ENCODE measurements at places on chromosomes 1 and 21. TPM values are rescaled to one million over a fixed set of nuclear protein-coding genes. Genes with fewer than 3 reads are reported as not detected.

The ILDR2 gene
- not detected for total RNA-seq

The ANGPTL3 gene
- not detected for total RNA-seq

The NBPF20 gene
- 1.8 TPM for total RNA-seq

The LYPD8 gene
- total RNA-seq = not detected

The RCAN3 gene
- total RNA-seq = 1.4 TPM

GRCh38 chr1:21247892-21248715, 42.2 kb downstream of the ECE1 start:
- no peak for DNase-seq

GRCh38 chr1:221711656-221712055, 30.2 kb downstream of the DUSP10 start:
- DNase-seq = no peak

DNA sequence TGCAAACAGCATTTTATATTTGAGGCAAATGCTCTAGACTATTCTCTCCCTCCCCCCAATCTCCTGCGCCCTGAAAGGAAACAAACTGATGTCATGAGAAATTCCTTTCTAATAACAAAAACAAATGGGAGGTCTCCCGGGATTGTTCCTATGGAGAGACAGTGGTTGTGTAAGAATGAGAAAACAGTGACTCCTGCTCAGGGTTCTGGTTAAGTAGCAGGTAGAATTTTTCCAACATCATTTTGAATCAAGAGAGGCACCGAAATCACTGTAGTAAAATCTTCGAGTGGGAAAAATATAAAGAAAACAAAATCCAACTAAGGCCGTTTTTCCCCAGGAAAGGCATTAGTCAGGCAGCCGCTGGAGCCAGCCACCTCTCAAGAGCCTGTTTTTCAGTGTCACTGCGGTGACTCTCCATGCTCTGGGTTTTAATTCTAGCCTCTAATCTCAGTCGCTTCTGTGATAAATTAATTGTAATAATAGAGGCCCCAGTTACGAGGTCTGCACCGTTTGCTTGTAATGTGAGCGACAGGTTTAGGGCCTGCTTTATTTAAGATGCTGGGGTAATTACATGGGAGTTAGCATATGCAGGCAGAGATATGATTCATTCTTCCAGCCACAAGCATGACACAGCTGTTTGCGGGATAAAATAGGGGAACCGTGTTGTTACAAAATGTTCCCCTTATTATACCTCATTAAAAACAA, 80.3 kb downstream of the RNF220 start:
- DNase-seq = peak; percentile 65

DNA sequence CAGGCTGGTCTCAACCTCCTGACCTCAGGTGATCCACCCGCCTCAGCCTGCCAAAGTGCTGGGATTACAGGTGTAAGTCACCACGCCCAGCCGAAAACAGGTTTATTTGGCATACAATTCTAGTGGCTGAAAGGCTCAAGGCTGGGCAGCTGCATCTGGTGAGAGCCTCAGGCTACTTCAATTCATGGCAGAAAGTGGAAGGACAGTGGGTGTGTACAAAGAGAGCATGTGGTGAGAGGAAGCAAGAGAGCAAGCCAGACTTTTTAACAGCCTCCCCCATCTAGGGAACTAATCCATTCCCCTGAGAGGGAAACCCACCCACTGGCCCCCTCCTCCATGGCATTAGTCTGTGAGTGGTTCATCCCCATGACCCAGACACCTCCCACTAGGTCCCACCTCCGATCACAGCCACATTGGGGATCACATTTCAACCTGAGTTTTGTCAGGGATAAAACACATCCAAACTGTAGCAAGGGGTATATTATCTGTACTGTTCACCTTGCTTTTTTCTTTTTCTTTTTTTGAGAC, 9.5 kb downstream of the BMP8A start:
- DNase-seq = no peak

DNA sequence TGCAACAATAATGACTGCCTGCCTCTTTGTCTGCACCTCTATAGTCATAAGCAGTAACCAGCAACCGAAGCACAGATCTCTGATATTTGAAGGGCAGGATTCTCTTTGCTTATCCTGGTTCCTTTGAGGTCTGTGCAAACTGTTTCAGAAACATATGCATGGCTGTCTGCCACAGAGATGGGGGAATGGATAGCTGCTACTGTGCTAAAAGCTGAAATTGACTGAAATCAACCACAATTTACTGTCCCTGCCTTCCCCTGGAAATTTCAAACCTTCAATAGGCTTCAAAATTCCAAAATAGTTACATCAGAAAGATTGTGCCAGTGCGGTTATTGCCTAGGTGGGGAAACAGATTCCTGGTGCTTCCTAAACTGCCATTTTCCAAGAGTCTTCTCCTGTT, 136.8 kb upstream of the GORAB start:
- no peak for DNase-seq

GRCh38 chr1:208256556-208256955, 12.4 kb upstream of the PLXNA2 start:
- DNase-seq = no peak

- DNase-seq = no peak
These were observed 627.4 kb upstream of the NR5A2 start for GRCh38 chr1:199399996-199400724.

DNA sequence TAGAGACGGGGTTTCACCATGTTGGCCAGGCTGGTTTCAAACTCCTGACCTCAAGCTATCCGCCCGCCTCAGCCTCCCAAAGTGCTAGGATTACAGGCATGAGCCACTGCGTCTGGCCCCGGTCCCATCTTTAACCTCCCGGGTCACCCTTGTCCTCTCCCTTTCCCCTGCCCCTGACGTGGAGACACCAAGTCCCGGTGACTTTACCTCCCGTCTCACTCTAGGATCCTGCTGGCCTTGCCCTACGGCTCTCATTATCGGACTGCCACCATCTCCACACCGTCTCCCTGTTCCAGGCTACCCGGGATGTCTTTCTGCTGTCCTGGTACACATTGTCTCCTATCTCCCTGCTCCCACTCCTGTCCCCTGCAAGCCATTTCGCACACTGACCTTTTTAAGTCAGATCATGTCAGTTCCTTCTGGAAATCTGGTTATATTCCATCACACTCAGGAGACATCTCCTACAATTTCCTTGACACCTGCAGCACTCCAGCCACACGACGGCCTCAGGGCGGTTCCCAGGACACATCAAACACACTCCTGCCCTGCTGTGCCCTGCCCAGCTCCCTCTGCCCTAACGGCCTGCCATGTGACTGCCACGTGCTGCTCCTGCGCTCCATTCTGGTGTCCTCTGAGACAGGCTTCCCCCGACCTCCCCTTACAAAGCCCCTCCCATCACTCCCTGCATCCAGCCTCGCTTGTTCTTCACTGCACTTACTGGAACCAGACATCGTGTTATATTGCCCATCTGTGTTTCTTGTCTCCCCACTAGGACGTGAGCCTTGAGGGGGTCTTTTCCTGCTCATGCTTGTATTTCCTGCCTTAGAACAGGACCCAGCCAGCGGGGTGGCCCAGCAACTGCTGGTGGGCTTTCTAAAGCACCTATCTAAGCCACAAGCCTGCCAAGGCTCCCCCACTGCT, 32.7 kb downstream of the TTC39A start:
- DNase-seq = no peak

GRCh38 chr21:42522771-42523170, 9.1 kb downstream of the SLC37A1 start:
- no peak for DNase-seq

GRCh38 chr1:14345946-14346550, 252.4 kb upstream of the KAZN start:
- no peak for DNase-seq

DNA sequence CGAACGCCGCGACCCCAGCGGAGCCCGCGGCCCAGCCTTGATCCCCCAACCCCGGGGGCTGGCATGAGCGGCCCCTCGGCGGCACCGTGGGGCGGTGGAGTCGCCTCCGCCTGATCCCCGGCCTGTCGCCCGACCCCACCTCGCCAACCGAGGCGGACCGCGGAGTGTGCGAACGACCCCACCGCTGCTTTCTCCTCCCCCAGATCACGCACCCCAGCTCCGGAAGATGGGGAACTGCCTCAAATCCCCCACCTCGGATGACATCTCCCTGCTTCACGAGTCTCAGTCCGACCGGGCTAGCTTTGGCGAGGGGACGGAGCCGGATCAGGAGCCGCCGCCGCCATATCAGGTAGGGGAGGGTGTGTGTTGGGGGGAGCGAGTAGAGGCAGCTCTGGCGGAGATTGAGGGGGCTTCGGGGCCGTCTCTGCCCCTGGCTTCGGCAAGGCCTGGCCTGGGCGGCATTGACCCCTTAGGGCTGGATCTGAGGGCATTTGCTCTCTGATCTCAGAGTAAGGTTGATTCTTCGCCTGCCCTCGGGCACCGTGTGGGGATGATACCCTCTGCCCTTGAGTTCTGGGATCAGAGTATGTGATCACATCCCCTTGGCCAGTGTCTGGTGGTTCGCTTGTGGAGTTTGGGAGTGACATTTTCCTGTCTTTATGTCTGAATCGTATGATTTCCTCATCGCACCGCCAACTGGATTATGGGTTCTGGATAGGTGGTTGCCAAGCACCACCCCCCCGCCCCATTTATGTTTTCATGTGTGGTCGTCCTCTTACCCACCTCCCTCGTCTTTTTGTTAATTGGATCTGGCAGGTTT, 668 bp downstream of the RNF11 start:
- DNase-seq = peak; percentile 72

DNA sequence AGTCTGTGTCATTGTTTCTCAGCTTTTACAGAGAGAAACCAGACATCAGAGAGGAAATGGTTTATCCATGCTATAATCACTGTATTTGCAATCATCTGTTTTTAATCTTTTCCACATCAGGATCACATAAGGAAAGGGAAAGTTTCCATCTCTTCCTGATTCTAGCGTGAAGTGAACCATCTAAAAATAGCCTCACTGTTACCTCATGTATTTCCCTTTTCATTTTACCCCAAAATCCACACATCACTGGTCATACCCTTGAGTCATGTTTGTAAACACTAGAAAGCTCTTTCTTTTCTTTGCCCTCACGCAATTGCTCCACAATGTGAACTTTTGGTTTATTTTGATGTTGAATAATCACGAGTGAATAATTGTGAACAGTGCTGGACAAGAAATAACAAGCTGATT, 146.0 kb downstream of the PLA2G4A start:
- peak; percentile 95 for DNase-seq

DNA sequence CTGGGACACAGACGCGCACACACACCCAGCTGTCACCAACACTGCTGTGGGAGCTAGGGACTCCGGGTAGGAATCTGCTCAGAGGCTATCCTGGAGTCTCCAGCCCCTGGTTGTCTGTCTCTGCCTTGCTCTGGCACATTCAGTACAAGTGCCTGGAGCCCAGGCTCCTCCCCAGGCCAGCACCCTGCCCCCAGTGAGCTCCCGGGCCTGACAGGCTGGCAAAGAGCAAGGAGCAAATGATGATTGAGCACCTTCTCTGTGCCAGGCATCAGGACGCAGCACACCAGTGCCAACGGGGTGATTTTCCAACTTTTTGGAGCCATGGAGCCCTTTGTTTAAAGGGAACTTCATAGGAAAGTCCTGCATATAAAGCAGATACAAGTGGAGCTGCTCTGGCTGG, 6.5 kb downstream of the CNTN2 start:
- DNase-seq = no peak

GRCh38 chr1:172883387-172883791, 167.4 kb downstream of the TNFSF18 start:
- DNase-seq = peak; percentile 51

DNA sequence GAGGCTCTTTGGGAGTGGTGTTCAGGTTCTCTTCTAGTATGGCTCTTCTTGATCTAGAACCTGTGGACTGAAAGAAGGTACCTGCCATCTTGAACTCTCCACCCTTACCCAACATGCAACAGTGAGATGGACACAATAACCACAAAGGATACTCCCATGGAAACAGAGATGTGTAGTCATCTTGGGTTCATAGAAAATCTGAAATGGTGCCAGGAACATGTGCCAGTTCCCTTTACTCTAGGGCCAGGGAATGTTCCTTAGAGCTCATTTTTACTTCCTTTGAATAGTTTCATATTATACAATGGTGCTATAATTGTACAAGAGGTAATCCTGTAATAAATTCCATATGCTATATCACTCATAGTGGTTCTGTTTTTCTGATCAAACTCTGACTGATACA, 13.2 kb upstream of the SCYL3 start:
- DNase-seq = peak; percentile 61
